ENCODE measurements at places on chromosomes 12 and 14. TPM values are rescaled to one million over a fixed set of nuclear protein-coding genes. Genes with fewer than 3 reads are reported as not detected.

- H3K4me3 ChIP-seq = no peak overlapping the region
- H3K4me1 ChIP-seq = no peaks in the 10 kb centered on the region
Observed at GRCh38 chr14:69820991-69821390, 23.9 kb upstream of the SLC10A1 start.

- H3K27me3 ChIP-seq = no peaks in the 10 kb centered on the region
- no peak overlapping the region for H3K4me3 ChIP-seq
- DNase-seq = no peak
Observed at GRCh38 chr14:95541932-95542930, 7.4 kb downstream of the GLRX5 start.

Gene LRIG3
- 4.0 TPM for total RNA-seq

DNA sequence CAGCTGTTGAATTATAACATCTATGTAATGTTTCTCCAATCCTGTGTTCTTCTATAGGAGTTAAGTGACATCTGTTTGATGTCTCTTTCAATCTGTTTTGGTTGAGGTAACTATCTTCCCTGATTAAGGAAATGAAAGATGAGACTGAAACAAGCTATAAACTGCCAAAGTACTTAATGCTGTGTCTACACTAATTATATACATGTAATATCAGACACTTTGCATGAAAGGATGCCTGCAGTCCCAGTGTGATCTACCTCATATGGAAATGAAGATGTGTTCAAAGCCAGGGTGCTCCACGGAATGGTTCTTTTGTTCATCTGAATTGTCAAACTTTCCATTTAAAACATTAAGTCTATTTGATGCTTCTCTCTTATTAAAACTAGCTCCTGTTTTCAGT lies 958.3 kb downstream of the GALC start:
- H3K4me3 ChIP-seq = no peak overlapping the region
- no peaks in the 10 kb centered on the region for H3K4me1 ChIP-seq
- no peak overlapping the region for H3K27ac ChIP-seq

GRCh38 chr12:47317175-47317915 lies 237.6 kb upstream of the AMIGO2 start:
- H3K4me3 ChIP-seq = no peak overlapping the region
- no peak for DNase-seq
- H3K27me3 ChIP-seq = no peaks in the 10 kb centered on the region
- peaks cover 13% of the 10 kb centered on the region for H3K4me1 ChIP-seq

GRCh38 chr14:89977668-89978067 lies 21.9 kb downstream of the TDP1 start:
- peaks cover 20% of the 10 kb centered on the region for H3K36me3 ChIP-seq
- H3K4me1 ChIP-seq = no peaks in the 10 kb centered on the region
- no peak overlapping the region for H3K27ac ChIP-seq
- H3K27me3 ChIP-seq = no peaks in the 10 kb centered on the region
- no peak overlapping the region for H3K4me3 ChIP-seq

DNA sequence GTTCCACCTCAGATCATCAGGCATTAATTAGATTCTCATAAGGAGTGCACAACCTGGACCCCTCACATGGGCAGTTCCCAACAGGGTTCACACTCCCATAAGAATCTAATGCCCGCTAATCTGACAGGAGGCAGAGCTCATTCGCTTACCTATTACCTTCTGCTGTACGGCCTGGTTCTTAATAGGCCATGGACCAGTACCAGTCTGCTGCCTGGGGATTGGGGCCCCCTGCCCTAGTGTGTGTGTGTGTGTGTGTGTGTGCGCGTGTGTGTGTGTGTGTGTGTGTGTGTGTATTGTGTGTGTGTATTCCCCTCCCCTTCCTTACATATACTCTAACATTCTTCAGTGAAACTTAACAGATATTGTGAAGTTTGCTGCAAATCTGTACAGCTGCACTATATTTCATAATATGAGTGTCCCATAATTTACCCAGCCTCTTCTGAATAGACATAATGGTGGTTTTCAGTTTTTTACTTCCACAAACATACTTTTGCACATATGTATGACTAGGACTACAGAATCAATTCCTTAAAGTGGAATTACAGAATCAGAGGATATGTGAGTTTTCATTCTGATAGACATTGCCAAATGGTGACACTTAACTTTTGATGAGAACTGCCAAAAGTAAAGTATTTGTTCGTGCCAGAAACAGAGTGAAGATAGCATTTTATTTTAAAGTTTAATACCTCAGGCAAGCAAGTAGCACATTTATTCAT lies 205.2 kb upstream of the EEA1 start:
- DNase-seq = no peak
- H3K27me3 ChIP-seq = no peaks in the 10 kb centered on the region
- no peak overlapping the region for H3K27ac ChIP-seq
- no peaks in the 10 kb centered on the region for H3K36me3 ChIP-seq

Gene AICDA
- not detected for total RNA-seq

GRCh38 chr12:9761419-9761781 lies 699 bp upstream of the CD69 start:
- no peak overlapping the region for H3K27ac ChIP-seq
- no peaks in the 10 kb centered on the region for H3K36me3 ChIP-seq
- no peak for DNase-seq

Gene GLIPR1L1
- total RNA-seq = not detected

Gene KRT80
- total RNA-seq = 7.5 TPM

DNA sequence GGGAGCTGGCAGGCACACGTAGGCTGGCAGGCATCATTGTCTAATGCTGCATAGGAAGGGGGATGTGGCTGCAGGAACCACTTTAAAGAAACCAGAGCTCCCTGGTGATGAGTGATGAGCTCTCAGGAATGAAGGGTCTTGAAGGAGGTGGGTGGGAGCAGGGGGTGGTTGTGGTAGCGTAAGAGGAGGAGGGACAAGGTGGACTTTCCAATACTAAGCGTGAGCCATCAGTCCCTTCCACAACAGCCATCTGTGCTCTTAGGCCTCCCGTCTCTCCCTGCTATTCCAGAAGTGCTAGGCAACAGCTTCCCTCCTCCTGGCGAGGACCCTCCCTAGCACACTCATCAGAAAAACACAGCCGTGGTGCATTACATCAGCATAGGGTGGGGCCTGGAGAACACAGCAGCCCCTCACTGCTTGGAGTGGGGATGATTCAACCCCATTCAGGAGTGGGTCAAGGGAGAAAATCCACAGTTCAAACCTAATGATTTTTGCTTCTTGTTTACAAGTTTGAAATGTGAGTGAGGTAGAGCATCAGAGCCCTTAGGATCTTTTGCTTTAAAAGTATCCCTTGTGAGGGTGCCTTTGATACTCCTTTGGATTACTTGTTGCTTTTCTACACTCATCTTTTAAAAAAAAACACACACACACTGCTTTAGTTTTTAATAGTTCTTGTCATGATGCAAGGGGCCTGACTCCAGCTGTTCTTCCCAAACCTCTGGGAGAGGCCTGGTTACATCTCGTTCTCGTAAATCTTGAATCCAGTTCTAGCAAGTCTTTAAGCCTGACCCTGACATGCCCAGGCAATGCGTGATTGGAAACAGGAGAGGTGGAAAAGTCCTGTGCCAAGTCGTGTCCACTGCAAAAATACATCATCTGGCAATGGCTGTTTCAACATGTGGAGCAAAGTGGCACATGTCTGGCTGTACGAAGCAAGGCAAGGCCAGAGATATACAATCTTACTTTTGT lies 356.4 kb upstream of the DDHD1 start:
- H3K27ac ChIP-seq = no peak overlapping the region
- H3K27me3 ChIP-seq = no peaks in the 10 kb centered on the region
- H3K36me3 ChIP-seq = no peaks in the 10 kb centered on the region

DNA sequence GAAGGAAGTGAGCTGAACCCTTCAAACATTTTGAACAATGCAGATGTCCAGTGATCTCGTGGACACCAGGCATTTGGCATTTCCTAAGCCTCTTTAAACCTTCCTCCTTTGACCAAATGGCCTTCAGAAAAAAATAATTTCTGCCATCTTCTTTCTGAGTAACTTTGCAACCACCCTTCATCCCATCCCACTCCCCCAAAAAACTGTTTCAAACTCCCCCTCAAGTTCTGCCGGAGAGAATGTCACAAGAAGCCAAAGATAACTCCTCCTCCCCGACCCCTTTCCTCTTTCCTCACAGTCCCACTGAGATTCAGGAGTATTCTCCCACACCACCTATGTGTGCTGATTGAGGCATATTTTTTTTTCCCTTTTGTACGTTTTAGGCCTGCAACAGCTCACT lies 1.7 kb downstream of the KSR2 start:
- H3K27ac ChIP-seq = no peak overlapping the region
- DNase-seq = no peak
- no peaks in the 10 kb centered on the region for H3K4me1 ChIP-seq
- no peaks in the 10 kb centered on the region for H3K36me3 ChIP-seq

Gene KCNC2
- total RNA-seq = not detected

GRCh38 chr12:32163596-32163995 lies 56.9 kb downstream of the BICD1 start:
- no peaks in the 10 kb centered on the region for H3K36me3 ChIP-seq
- no peak for DNase-seq
- H3K27ac ChIP-seq = no peak overlapping the region
- H3K4me3 ChIP-seq = no peak overlapping the region
- no peaks in the 10 kb centered on the region for H3K4me1 ChIP-seq
- H3K27me3 ChIP-seq = no peaks in the 10 kb centered on the region

GRCh38 chr12:70982991-70983390 lies 62.5 kb upstream of the PTPRR start:
- no peaks in the 10 kb centered on the region for H3K27me3 ChIP-seq
- H3K4me1 ChIP-seq = no peaks in the 10 kb centered on the region
- no peak for DNase-seq
- H3K27ac ChIP-seq = no peak overlapping the region
- H3K36me3 ChIP-seq = no peaks in the 10 kb centered on the region

Gene NPAS3
- 0.36 TPM for total RNA-seq

- H3K27ac ChIP-seq = no peak overlapping the region
- no peak for DNase-seq
- H3K4me3 ChIP-seq = no peak overlapping the region
- H3K4me1 ChIP-seq = peaks cover 20% of the 10 kb centered on the region
Observed at GRCh38 chr14:75433631-75434071, 5.8 kb downstream of the JDP2 start.

- H3K36me3 ChIP-seq = no peaks in the 10 kb centered on the region
- H3K27ac ChIP-seq = no peak overlapping the region
- DNase-seq = no peak
Observed at GRCh38 chr12:51399891-51400290, 8.7 kb upstream of the GALNT6 start.

GRCh38 chr12:17076811-17077210 lies 470.8 kb upstream of the LMO3 start:
- DNase-seq = no peak
- H3K4me3 ChIP-seq = no peak overlapping the region
- no peak overlapping the region for H3K27ac ChIP-seq

- H3K4me3 ChIP-seq = no peak overlapping the region
- no peaks in the 10 kb centered on the region for H3K27me3 ChIP-seq
- H3K36me3 ChIP-seq = no peaks in the 10 kb centered on the region
- no peak for DNase-seq
Observed at GRCh38 chr12:115227137-115227615, 543.2 kb upstream of the TBX3 start.

DNA sequence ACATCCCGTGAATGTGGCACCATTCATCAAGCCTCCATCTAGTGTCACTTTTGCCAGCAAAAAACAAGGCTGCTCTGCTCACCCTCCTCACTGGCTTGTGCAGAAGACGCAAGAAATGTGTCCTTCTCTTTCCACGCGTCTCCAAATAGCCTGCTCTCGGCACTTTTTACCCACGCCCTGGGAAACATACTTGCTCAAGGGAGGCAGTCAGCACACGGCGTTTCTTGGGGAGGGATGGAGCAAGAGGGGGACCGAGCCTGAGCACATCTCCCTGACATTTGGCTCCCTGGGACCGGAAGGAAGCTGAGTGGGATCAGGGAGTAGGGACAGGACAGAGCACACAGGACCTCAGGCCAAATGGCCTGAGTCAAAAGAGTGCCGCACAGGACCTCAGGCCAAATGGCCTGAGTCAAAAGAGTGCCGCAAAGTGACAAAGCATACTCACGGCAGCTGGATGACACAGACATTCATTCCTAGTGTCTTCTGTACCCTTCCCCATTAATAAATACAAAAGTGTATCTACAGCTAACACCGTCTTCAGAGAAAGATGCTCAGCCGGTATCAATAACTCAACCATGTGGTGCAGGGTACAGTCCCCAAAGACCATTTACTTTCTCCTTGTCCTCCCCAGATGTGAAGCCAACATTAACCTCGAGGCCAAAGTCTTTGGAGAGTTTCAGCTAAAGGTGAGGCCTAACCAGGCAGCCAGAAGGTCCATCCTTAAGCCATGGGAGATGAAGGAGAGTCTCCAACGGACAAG lies 7.1 kb downstream of the BCL11B start:
- no peaks in the 10 kb centered on the region for H3K36me3 ChIP-seq
- no peak overlapping the region for H3K27ac ChIP-seq
- peaks cover 42% of the 10 kb centered on the region for H3K27me3 ChIP-seq

DNA sequence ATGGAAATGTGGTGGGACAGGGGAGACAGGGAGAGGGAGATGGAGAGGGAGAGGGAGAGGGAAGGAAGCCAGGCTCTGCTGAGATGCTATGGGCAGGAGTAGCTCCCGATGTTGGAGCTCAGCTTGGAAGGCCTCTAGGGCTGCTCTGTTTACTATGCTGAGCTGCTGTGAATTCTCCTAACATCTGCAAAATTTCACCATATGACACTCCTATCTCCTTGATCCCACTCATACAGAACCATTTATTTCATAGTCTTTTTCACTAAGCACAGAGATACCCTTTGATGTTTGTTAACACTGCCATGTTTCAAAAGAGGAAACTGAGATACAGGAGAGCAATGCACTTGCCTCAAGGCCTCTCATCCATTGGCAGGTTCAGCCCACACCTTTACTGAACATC lies 60.7 kb downstream of the C12orf75 start:
- H3K36me3 ChIP-seq = no peaks in the 10 kb centered on the region
- no peaks in the 10 kb centered on the region for H3K4me1 ChIP-seq
- no peak overlapping the region for H3K27ac ChIP-seq
- H3K27me3 ChIP-seq = no peaks in the 10 kb centered on the region

GRCh38 chr12:72271451-72272090 lies 599 bp upstream of the TRHDE start:
- peaks cover 24% of the 10 kb centered on the region for H3K4me1 ChIP-seq
- H3K27me3 ChIP-seq = peaks cover 23% of the 10 kb centered on the region
- no peaks in the 10 kb centered on the region for H3K36me3 ChIP-seq
- H3K27ac ChIP-seq = peak overlapping the region; percentile 64
- H3K4me3 ChIP-seq = no peak overlapping the region

Gene MSI1
- 6.9 TPM for total RNA-seq

Gene HOXC10
- 4.5 TPM for total RNA-seq

Gene MFAP5
- 39.3 TPM for total RNA-seq

DNA sequence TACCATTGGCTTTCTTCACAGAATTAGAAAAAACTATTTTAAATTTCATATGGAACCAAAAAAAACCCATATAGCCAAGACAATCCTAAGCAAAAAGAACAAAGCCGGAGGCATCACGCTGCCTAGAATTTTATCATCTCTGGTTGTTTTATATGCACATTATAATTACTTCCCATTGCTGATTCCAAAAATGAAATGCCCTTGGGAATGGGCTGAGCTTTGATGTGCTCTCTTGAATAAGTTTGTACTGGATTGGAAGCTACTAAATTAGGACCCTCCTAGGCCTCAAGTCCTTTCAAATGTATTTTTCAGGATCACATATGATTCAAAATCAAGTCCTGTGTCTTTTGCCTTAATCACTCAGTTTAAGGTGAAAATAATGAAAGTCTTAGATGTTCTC lies 58.9 kb upstream of the DUSP6 start:
- no peaks in the 10 kb centered on the region for H3K27me3 ChIP-seq
- DNase-seq = no peak
- H3K4me1 ChIP-seq = no peaks in the 10 kb centered on the region
- no peak overlapping the region for H3K27ac ChIP-seq

- H3K27ac ChIP-seq = peak overlapping the region; percentile 76
- no peaks in the 10 kb centered on the region for H3K27me3 ChIP-seq
- H3K4me3 ChIP-seq = no peak overlapping the region
- DNase-seq = peak; percentile 65
Observed at GRCh38 chr14:20986811-20987210, 3.0 kb upstream of the METTL17 start.

Gene CPNE6
- not detected for total RNA-seq

Measured in adrenal gland (tissue), 19 donors.